ENCODE measurements at places on chromosomes 2 and 18. TPM values are rescaled to one million over a fixed set of nuclear protein-coding genes. Genes with fewer than 3 reads are reported as not detected.

The CTDSP1 gene
- 53.6 TPM for total RNA-seq

The SERPINB11 gene
- not detected for total RNA-seq

The AQP12B gene
- not detected for total RNA-seq

The DLX1 gene
- total RNA-seq = 0.41 TPM

The EMX1 gene
- not detected for total RNA-seq

The OXER1 gene
- total RNA-seq = not detected

The UPP2 gene
- total RNA-seq = not detected

The C2orf80 gene
- not detected for total RNA-seq

The PLB1 gene
- 2.7 TPM for total RNA-seq

The ICA1L gene
- 8.9 TPM for total RNA-seq

The ANKZF1 gene
- 23.7 TPM for total RNA-seq

The HOXD8 gene
- total RNA-seq = 0.45 TPM

The SRD5A2 gene
- total RNA-seq = not detected

The POTEJ gene
- not detected for total RNA-seq

The DGUOK gene
- total RNA-seq = 57.7 TPM

The FRZB gene
- total RNA-seq = 0.18 TPM

The CDH19 gene
- not detected for total RNA-seq

The PLA2R1 gene
- 27.0 TPM for total RNA-seq

The TDRD15 gene
- not detected for total RNA-seq

The PHOSPHO2 gene
- total RNA-seq = 5.2 TPM

The RGPD8 gene
- 16.4 TPM for total RNA-seq

The PDCD1 gene
- total RNA-seq = not detected

The CYP26B1 gene
- total RNA-seq = 2.5 TPM

The SMC6 gene
- 31.0 TPM for total RNA-seq

Measured in fibroblast of the aortic adventitia (primary cell).